ENCODE measurements at places on chromosomes 5 and 9.

- no peak for DNase-seq
These were observed 17.7 kb downstream of the PLGRKT start for GRCh38 chr9:5419987-5420386.

DNA sequence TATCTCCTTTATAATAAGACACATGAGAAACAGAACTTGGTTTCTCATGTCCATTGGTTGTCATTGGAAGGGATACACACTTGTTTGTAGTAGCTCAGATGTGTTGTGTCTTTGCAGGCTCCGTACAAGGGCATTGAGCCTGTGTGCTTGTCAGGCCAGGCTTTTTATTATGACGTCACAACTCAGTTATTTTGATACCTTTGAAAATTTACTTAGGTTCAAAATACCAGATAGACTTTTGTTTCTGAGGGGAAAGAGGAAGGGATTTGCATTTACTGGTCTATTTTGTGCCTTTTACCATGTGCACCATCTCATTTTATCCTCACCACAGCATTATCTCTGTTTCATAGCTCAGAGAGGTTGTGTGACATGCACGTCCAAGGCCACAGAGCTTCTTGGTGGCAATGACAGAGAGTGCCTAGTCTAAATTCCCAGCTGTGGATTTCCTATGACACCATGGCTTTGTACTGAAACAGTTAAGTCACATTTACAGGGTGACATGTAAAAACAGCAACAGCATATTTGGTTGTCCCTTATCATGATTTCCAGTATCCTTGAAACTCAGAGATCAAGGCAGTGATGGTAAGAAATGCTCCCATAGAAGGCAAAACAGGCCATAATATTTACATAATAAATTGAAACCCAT is 268.7 kb downstream of the AOPEP start:
- no peak for DNase-seq

DNA sequence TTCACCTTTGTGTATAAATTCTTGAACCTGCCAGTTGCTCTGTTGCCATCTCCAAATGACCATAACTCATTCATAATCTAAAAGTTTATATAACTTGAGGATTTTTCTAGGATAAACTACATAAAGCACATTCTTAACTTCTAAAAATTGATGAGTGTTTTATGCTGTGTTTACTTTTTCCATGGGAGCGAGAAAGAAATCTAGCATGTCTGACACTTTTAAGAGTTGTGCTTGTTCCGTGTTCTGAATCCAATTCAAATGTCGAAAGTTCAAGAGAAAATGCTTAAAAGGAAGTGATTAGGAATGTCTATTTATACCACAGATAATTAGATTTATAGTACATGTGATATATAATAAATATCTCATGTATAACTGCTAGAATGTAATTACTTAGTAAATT is 154.4 kb downstream of the DEPDC1B start:
- no peak for DNase-seq

DNA sequence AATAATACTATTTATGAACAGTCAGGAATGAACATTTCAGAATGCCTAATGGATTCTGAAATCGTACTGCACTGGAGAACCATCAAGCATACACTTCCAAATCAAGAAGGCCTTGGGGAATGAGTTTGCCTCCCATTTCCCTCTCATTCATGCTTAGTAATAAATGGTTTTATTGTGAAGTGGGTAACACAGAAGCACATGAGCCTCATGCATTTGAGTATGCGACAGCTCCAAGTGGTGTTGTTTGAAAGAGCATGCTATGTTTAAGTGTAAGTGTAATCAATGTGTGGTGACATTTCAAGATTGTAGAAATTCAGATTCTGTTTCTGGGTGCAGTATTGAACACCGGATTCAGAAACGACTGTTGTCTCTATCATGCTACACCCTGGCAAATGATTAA is 60.0 kb downstream of the SGCD start:
- no peak for DNase-seq

DNA sequence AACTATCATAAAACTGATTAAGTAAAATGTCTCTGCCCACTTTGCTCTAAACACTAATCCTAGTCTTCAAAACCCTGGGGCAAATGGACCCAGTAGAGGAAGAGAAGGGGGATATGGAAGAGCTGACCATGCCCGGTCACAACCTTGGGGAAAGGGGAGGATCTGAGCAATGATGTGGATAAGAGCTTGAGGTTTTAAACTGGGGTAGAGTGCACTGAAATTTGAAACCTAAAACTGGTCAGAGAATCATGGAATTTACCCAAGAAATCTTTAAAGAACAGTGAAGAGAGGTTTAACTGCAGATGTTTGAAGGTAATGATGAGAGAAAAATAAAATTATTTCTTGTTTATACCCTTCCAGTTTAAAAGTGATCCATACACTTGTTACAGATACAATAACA is 110.8 kb downstream of the MRPS30 start:
- DNase-seq: no peak

DNA sequence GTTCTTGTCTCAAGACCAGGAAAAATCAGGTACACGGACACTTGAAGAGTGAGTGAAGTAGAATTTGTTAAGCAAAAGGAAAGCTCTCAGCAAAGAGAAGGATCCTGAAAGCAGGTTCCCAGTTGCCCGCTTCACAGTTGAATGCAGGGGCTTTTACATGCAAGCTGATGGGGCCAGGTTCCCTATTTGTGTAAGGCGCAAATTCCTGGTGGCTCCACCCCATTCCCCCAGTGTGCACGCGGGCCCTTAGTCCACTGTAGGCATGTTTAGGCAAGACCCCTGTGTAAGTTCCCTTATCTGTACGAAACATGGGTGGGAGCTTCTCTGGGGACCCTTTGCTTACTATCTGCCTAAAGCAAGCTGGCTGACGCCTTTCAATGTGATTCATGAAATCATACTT is 2.7 kb upstream of the AGTPBP1 start:
- DNase-seq: no peak

DNA sequence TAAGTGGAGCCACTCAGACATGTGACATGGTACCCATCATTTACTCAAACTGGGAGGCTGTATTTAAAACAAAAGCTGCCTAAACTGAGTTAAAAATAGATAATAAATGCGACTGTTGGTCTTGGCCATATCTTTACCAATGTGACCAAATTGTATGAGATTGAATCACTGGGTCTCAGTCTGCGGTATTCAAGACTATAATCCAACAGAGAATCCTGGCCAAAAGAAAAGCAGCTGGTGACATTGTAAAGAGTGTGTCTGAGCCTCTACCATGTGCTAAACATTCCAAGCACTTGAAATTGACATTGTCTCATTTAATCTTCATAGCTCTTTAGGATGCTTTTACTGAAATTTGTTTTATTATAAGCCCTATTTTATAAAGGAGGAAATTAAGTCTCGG is 282.6 kb downstream of the ZNF608 start:
- no peak for DNase-seq

GRCh38 chr5:66527478-66528035 is 68.6 kb upstream of the MAST4 start:
- no peak for DNase-seq
